ENCODE measurements at places on chromosomes 3 and 15. TPM values are rescaled to one million over a fixed set of nuclear protein-coding genes. Genes with fewer than 3 reads are reported as not detected.

- no peak for DNase-seq
These were observed 11.5 kb upstream of the RTP1 start for GRCh38 chr3:187185759-187186158.

GRCh38 chr15:73717802-73718201, 33.6 kb downstream of the CD276 start:
- DNase-seq, result no peak

GRCh38 chr3:5019411-5020241, 40.4 kb downstream of the BHLHE40 start:
- no peak for DNase-seq

DNA sequence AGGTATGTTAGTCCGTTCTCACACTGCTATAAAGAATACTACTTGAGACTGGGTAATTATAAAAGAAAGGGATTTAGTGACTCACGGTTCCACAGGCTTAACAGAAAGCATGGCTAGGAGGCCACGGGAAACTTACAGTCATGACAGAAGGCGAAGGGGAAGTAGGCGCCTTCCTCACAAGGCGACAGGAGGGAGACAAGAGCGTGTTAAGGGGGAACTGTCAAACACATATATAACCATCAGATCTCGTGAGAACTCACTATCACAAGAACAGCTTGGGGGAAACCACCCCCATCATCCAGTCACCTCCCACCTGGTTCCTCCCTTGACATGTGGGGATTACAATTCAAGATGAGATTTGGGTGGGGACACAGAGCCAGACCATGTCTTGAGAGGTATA, 30.4 kb downstream of the SPRED1 start:
- DNase-seq, result no peak

DNA sequence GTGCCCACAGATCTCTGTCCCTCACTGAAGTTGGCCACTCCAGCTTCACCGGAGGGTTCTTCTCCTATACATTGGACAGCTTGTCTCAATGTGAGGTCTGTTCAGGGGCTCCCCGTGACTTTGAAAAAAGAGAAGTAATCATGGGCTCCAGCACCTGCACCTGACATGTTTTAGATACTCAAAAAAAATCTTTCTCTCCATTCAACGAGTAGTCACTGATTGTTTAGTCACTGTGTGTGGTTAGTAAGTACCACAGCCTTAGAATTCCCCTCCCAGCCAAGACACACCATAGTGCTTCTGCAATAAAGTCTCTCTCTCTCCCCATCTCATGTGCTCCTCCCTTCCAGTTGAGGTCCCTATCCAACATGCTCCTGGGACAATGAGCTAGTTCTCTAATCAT, 18.6 kb downstream of the CCR9 start:
- no peak for DNase-seq

Gene ACKR4
- total RNA-seq, result under 0.01 TPM

Gene GNAT1
- under 0.01 TPM for total RNA-seq

Gene NR1D2
- 25.9 TPM for total RNA-seq

Gene TOPAZ1
- not detected for total RNA-seq
